GM20000 (cell line): ENCODE measurements at places on chromosomes 11 and 22.
A peak's percentile ranks its signal among the peaks of the same experiment; 100 is the strongest.

DNA sequence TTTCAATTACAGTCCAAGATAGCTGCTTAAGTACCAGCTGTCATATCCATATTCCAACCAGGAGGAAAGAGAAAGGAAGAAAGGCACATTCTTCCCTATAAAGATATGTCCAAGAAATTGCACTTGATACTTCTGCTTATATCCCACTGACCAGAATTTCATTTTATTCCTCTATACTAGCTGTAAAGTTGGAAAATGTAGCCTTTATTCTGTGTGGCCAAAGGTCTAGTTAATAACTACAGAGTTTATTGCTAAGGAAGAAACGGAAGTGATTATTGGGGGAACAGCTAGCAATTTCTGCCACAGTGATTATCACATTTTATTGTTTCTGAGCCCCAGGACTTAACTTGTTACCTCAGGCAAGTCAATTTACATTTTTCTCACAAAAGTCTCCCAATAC, 213.8 kb downstream of the TTC28 start:
- no peak for DNase-seq

- peak; percentile 55 for DNase-seq
Measured at GRCh38 chr22:40289991-40290459, 56.3 kb upstream of the ADSL start.

DNA sequence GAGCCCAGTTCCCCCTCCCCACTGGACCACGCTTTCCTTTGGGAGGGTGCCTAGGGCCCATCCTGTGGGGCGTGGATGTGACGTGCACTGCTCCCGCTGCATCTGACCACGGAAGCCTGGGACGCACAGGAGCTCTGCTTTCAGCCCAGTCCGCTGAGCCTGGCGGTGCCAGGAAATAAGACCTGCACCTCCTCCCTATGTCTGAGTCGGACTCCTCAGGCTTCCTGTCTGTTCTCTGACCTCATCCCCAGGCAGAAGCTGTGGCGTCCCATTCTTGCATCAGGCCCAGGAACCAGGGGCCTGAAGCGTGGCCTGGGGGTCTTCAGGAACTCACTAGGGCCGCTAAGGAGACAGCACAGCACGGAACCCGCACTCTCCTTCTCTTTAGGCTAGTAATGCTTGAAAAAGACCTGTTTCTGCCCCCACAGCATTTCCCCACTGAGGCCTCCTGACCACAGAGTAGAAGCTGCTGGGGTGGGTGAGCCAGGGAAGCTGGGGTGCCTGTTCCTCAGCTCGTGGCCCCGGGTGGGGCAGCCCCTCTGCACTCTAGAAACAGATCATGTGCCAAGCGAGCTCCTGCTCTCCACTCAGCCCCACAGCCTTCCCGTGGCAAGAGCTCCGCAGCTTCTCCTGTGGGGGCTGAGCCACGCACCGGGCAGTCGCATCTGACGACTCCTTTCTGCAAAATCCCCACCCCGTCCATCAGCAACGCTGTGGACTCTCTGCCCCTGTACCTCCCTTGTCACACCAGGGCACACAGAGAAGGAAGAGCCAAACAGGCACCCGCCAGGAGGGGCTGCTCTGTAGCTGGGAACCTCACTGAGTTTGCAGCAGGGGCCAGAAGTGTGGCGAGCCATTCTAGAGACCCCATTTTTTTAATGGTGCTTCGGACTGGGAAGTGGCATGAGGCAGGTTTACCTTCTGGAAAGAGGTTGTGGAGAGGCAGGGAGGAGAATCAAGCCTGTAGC, 22.6 kb downstream of the MOV10L1 start:
- no peak for DNase-seq

DNA sequence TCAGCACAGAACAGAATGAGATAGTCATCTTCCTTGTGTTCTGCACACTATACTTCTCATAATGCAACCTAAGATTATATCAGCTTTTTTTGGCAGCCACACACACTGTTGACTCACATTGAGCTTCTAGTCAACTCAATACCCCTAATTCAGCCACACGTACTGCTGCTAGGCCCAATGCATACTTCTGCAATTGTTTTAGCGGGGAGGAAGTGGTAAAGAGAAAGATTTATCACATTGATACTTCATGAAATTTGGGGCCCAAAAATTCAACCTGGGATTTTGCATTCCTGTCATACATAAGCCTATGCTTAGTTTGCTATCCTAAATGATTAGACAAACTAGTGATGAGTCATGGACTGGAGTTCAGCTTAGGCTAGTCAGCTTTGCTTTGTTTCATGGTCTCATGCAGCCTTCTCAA, 8.6 kb upstream of the UPB1 start:
- no peak for DNase-seq

GRCh38 chr11:66077927-66078326, 7.9 kb downstream of the PACS1 start:
- DNase-seq = no peak

GRCh38 chr22:47357493-47357892, 595.0 kb downstream of the TBC1D22A start:
- DNase-seq = no peak

- no peak for DNase-seq
Measured at GRCh38 chr11:86449993-86450629, 75.4 kb downstream of the CCDC81 start.

DNA sequence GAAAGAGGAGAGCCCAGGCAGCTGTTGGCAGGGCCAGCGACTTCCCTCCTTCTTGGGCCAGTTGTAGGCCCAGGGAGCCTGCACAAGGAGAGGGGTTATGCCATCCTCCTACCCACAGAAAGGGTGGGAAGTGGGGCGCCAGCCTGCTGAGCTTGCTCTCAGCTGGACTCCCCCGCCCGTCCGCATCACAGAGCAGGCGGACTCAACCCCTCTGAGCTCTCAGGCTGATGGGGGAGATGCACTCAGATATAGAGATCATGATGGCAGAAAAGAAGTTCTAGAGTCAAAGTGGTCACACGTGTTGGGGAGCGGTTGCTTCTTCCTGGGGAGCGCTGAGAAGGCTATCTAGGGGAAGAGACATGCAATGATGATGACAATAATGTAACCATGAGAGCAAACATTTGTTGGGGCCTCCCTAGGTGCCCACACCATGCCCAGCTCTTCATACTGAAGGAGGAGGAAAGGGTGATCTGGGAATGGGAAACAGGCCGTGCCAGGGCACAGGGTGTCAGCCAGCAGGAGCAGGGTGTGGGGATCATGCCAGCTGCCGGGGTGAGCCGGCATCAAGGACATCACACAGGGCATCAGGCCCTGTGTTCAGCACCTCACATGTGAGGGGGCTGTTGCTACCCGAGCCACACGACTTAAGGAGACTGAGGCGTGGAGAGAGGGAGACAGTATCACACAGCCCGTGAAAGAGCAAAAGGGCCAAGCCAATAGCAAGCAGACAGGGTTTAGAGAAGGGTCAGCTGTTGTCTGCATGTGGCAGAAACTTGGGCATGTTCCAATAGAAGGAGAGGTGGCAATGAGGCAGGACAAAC, 7.7 kb downstream of the SLC35E4 start:
- DNase-seq = no peak

GRCh38 chr22:46574993-46575910, 37.8 kb upstream of the CELSR1 start:
- DNase-seq = no peak

- no peak for DNase-seq
Measured at GRCh38 chr11:92149996-92150395, 74.6 kb upstream of the FAT3 start.

GRCh38 chr11:45765836-45766235, 39.1 kb upstream of the SLC35C1 start:
- DNase-seq = no peak

- DNase-seq = peak; percentile 83
Measured at GRCh38 chr11:65639623-65640482, 2.0 kb downstream of the SIPA1 start.

DNA sequence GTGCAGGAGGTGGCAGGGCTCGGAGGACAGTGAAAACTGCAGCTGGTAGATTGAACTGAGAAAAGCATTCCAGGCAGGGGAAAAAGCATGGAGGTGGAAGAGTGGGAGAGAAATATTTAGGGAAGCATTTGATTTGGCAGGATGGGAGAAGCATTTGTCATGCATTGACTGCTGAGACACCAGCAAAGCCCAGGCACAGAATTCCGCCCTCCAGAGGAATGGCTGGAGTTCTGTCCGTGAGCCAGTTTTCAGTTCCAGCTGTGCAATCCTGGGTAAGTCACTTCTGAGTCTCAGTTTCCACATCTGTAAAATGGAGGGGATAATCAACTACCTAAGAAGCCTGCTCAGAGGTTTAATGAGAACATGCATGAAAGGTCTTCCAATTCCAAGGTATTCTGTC, 4.3 kb upstream of the TSKU start:
- no peak for DNase-seq

GRCh38 chr22:32018056-32018455, 25.0 kb upstream of the SLC5A1 start:
- DNase-seq = no peak

DNA sequence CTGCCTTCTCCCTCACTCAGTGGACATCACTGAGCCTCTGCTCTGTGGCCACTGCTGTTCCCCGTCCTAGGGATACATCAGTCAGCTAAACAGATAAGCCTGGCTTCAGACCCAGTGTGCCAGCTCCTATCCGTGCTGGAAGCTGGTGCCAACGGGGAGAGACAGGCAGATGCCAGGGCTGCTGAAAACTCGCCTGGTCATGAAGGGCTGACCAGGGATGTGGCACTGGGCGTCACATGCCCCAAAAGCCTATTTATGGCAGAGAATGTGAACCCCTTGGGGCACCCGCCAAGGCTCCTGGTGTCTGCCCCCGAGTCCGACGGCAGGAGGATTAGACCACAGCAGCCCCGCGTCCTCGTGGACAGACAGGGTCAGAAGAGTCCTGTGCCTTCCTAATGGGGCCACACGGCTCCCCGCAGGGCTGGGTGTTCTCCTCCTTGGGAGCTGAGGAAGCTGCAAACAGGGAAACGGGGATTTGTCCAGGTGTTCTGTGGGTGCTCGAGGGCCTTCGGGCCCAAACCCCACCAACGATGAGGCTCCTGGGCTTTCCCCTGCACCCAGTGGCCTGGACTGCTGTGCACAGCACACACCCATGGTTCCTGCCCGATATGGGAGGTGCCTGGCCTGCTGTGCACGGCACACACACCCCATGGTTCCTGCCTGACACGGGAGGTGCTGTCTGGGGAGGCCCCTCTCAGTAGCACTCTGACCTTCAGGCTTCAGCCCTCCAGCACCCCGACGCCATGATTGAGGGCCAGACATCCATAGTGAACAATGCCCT, 19.9 kb downstream of the ANO1 start:
- DNase-seq = no peak

DNA sequence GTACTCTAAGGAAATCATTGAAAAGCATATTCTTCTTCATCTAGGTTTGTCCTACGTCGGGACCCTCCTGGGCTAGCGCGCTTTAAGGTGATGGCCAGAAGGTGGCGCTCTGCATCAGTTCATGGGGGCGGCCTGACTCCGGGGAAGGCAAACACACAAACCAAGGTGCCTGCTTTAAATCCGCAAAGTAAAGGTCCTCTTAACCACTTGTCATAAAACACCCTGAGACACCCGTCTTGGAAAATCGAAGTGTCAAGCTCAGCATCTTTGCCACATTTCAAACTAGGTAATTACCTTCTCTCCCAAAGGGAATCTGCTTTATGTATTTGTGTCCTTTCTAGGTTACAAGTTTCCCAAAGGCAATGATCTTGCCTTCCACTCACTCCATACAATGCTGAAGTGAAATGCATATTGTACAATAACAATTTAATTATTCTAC, 33.9 kb downstream of the LMO2 start:
- peak; percentile 75 for DNase-seq

DNA sequence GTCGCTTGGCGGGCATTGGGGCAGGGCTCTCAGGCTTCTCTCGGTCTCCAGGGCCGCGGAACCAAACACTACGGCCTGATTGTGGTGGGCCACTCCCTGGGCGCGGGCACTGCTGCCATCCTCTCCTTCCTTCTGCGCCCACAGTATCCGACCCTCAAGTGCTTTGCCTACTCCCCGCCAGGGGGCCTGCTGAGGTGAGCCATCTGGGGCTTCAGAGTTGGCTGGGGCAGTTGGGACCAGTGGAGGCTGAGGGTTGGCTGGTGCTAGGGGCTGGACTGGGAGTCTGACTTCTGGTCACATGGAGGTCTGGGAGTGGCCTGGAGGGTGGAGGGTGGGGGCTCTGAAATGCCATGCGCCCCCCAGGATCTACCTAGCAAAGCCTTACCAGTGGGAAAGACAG, 15.3 kb upstream of the MYRF start:
- no peak for DNase-seq

DNA sequence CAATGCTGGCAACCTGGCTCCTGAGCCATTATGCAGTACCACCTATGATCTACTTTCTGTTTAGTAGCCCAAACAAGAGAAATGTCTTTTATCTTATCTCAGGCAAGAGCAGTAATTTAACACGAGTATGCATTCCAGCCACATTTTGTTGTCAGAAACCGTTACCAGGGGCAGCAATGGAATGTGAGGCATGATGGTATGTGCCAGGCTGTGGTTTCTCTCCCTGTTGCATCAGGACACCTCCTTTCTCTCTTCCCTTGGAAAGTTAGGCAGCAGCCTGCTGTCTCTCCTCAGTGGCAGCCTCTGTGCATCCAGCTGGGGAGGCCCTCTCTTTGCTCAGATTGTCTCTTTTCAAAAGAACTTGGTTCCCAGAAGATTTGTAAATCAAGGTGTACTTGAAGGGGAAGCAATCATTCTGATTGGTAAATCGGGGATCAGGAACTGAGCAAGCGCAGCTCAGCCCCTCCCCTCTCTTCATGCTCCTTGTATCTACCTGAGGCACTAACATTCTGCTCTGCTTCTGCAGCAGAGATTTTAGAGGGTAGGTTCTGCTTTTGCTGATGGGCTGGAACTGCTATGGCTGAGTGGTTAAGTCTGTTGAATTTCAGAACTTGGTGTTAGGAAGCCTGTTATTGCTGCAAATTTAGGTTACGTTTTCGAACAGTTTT, 229.2 kb downstream of the ADAMTS15 start:
- no peak for DNase-seq

- no peak for DNase-seq
Measured at GRCh38 chr11:47361419-47361818, 8.9 kb upstream of the MYBPC3 start.

- peak; percentile 36 for DNase-seq
Measured at GRCh38 chr11:62245271-62245753, 3.3 kb downstream of the SCGB1D2 start.

DNA sequence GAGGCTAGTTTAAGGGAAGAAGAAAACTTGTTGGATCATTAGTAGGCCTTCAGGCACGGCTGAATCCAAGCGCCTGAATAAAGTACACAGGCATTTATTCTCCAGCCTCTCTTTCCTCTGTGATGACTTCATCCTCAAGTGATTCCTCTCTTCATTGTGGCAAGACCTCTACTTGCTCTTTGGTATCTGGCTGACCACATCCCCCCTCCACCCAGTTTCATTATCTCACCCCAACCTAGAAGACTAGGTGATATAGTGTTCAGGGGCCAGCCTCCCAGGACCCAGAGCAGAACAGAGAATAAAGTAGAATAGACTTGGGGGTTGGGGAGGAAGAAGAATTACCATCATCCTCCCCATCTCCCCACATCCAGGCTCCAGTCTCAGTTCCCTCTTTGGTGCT, 189.3 kb downstream of the MIAT start:
- no peak for DNase-seq

GRCh38 chr22:48537343-48537680, 1290.4 kb downstream of the BRD1 start:
- no peak for DNase-seq

- no peak for DNase-seq
Measured at GRCh38 chr11:27315836-27316235, 47.2 kb downstream of the CCDC34 start.

GRCh38 chr22:29022101-29022817, 39.4 kb downstream of the C22orf31 start:
- no peak for DNase-seq
